ENCODE measurements at places on chromosomes 13 and 19. TPM values are rescaled to one million over a fixed set of nuclear protein-coding genes. Genes with fewer than 3 reads are reported as not detected.

Gene IL11
- total RNA-seq, result 0.37 TPM

Gene PCSK4
- 1.8 TPM for total RNA-seq

Gene KLK15
- total RNA-seq, result not detected

Gene MAMSTR
- 1.4 TPM for total RNA-seq

Gene ZBTB32
- not detected for total RNA-seq

All from subcutaneous preadipocyte (primary cell).